T-helper 1 cell (primary cell): ENCODE measurements at places on chromosomes 12 and 14.

DNA sequence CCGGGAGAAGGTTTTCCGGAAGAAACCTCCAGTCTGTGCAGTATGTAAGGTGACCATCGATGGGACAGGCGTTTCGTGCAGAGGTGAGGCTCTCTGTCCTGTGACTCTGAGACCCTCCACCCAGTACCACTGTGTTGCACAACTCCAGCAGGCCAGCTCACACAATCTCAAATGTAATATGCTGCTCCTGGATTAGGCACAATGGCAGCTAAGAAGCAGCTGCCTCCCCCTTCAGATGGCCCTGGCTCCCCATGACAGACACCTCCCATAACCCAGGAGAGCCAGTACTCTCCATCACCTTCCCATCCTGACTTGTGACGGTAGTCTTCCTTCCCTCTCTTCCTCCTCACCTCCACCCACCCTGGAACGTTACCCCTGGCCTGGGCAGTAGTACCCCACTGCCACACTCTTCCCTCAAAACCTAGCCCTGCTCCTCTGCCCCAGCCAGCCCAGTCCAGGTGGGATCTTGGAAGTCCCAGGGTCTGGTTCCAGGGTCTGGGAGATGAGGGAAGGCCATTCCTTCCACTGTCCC, 2.1 kb downstream of the TNS2 start:
- no peak for DNase-seq

GRCh38 chr12:28859551-28859950, 289.5 kb upstream of the FAR2 start:
- DNase-seq: no peak

- no peak for DNase-seq
Observed at GRCh38 chr14:104112113-104112505, 26.3 kb upstream of the KIF26A start.

DNA sequence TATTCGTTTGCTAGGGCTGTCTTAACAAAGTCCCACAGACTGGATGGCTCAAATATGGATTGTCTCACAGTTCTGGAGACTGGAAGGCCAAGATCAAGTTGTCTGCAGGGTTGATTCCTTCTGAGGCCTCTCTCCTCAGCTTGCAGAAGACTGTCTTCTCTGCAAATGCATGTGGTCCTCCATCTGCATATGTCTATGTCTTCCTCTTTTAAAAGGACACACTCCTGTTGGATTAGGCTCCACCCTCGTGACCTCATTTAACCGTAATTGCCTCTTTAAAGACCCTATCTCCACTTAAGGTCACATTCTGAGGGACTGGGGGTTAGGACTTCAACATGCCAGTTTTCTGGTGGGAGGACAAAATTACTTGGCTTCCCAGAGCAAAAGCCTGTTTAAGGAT, 123.3 kb downstream of the SLC38A6 start:
- no peak for DNase-seq

GRCh38 chr12:121139286-121139685, 6.6 kb downstream of the P2RX7 start:
- no peak for DNase-seq

GRCh38 chr12:132021965-132022364, 72.2 kb downstream of the EP400 start:
- DNase-seq: no peak

DNA sequence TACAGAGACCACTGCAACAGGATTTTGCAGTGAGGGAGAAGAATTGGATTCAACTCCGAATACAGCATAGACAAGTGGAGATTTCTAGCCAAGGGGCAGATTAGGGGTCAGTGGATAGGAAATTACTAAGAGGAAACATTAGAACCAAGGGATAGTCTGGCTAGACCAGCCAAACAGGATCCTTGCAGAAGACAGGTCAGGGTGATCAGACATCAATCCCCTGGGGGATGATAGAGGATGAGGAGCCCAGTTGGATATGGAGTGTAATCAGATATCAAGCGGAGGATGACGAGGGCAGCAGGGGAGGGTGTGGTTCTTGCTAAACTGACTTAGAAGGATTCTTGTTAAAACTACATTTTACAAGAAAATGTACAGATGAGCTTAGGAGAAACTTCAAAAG, 424.4 kb downstream of the DAD1 start:
- DNase-seq: no peak

DNA sequence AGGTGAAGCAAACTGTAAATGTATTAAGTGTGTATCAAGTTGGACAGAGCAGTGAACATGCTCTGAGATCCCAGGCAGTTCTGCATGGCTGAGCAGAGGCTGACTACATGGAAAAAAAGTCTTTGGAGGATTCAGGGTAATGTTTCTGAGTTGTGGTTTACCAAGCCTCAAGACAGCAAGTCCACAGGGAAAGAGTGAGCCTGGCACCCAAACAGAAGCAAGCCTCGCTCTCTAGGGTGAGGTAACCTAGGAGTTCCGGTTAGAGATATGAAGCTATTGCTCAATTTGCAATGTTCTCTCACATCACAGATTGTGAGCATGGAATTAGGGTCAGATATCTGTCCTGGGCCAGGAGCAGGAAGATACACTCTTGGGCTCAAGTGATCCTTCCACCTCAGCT, 158.6 kb downstream of the MON2 start:
- no peak for DNase-seq

- no peak for DNase-seq
Observed at GRCh38 chr14:26113911-26114640, 483.8 kb downstream of the NOVA1 start.

GRCh38 chr12:95118138-95118787, 44.8 kb upstream of the NR2C1 start:
- no peak for DNase-seq

GRCh38 chr14:92570674-92571262, 57.2 kb downstream of the RIN3 start:
- DNase-seq: no peak
